ENCODE measurements at places on chromosomes 1 and 21.
A peak's percentile ranks its signal among the peaks of the same experiment; 100 is the strongest.

DNA sequence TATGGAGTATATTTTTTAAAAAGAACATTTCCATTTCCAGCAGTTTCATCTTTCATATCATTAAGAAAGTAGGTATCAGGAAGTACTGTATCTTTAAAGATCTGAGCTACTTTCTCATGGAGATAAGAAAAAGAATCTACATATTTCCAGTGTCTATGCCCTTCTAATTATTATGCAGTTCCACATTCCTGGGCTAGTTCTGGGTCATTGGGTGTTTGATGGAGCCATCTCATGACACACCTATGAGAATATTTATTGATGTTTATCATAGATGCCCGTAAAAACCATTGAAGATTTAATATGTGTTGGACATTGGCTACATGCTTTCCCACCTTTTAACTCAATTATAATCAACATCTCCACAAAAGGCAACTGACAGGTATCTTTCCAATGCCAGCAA is 21.0 kb downstream of the LCE4A start:
- no peaks in the 10 kb centered on the region for H3K27me3 ChIP-seq
- H3K4me1 ChIP-seq, result no peaks in the 10 kb centered on the region
- H3K27ac ChIP-seq, result no peak overlapping the region
- no peaks in the 10 kb centered on the region for H3K36me3 ChIP-seq
- no peak for DNase-seq
- H3K4me3 ChIP-seq, result no peak overlapping the region

- H3K4me3 ChIP-seq, result no peak overlapping the region
- DNase-seq, result no peak
- no peaks in the 10 kb centered on the region for H3K27me3 ChIP-seq
Observed at GRCh38 chr21:45177039-45177438, 102.7 kb downstream of the ADARB1 start.

DNA sequence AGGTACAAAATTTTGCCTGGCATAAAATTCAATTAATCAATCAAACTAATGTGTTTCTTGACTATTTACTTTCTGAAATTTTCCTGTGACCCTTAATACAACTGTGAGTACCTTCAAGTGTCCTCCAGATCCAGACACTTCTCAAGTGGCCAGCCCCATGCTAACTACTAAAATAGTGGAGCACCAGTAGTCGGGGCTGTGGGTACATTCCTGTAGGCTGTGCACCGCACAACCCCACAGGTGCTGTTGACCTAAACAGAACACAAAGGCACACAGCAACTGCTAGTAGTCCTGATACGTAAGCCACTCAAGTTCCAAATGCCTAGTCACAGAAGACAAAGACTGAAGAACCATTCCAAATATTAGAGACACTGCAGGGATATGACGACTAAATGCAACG is 36.6 kb downstream of the TMEM50B start:
- H3K36me3 ChIP-seq, result peaks cover 40% of the 10 kb centered on the region
- DNase-seq, result no peak
- no peak overlapping the region for H3K4me3 ChIP-seq
- H3K27ac ChIP-seq, result no peak overlapping the region
- H3K27me3 ChIP-seq, result no peaks in the 10 kb centered on the region

DNA sequence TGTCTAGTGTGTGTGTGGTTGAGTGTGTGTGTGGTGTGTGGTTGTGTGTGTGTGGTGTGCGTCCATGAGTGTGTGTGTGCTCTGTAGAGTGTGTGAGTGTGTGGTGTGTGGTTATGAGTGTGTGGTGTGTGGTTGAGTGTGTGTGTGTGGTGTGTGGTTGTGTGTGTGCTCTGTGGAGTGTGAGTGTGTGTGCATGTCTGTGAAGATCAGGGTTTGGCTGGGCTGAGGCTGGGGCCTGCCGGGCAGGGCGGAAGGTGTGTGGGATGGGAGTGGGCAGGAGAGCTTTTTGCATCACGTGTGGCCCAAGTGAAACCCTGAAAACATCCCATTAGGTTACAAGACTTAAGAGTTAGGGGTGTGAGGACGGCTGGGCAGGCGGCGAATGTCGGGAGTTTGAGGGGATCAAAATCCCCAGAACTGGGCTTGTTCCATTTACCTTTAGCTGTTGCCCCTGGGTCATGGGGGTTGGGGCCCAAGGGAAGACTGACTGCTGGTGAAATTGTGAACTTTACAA is 2.9 kb upstream of the FCMR start:
- no peak overlapping the region for H3K27ac ChIP-seq
- no peak for DNase-seq
- H3K4me1 ChIP-seq, result no peaks in the 10 kb centered on the region
- no peaks in the 10 kb centered on the region for H3K36me3 ChIP-seq

GRCh38 chr1:114388432-114389003 is 122.5 kb downstream of the TRIM33 start:
- H3K4me3 ChIP-seq, result no peak overlapping the region
- no peaks in the 10 kb centered on the region for H3K27me3 ChIP-seq
- H3K27ac ChIP-seq, result no peak overlapping the region

GRCh38 chr21:45523411-45524101 is 18.7 kb downstream of the SLC19A1 start:
- DNase-seq, result peak; percentile 63
- H3K4me3 ChIP-seq, result no peak overlapping the region
- no peak overlapping the region for H3K27ac ChIP-seq
- H3K36me3 ChIP-seq, result peaks cover 5% of the 10 kb centered on the region
- no peaks in the 10 kb centered on the region for H3K4me1 ChIP-seq

GRCh38 chr21:17570786-17571185 is 41.9 kb downstream of the BTG3 start:
- no peak overlapping the region for H3K27ac ChIP-seq
- no peaks in the 10 kb centered on the region for H3K4me1 ChIP-seq
- no peaks in the 10 kb centered on the region for H3K36me3 ChIP-seq
- DNase-seq, result no peak
- no peak overlapping the region for H3K4me3 ChIP-seq
- H3K27me3 ChIP-seq, result peaks cover 5% of the 10 kb centered on the region

GRCh38 chr1:30704765-30705509 is 18.4 kb downstream of the MATN1 start:
- DNase-seq, result peak; percentile 33
- no peaks in the 10 kb centered on the region for H3K4me1 ChIP-seq
- no peak overlapping the region for H3K27ac ChIP-seq

GRCh38 chr1:46477153-46477929 is 12.3 kb upstream of the DMBX1 start:
- H3K36me3 ChIP-seq, result no peaks in the 10 kb centered on the region
- H3K27me3 ChIP-seq, result no peaks in the 10 kb centered on the region
- no peak overlapping the region for H3K4me3 ChIP-seq
- H3K27ac ChIP-seq, result no peak overlapping the region
- H3K4me1 ChIP-seq, result no peaks in the 10 kb centered on the region

DNA sequence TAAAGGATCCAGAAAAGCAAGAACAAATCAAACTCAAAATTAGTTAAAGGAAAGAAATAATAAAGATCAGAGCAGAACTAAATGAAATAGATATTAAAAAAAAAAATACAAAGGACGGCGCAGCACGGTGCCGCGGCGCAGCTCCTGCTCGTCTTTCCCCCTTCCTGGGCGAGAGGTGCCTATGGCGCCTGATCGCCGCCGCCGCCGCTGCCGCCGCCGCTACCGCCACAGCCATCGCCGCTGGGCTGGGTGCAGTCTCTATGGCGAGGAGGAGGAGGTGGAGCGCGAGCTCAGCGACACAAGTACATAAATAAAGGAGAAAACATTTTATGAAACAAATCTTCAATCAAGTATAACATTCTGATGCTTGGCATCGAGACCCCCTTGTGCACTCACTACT is 77.6 kb upstream of the VANGL1 start:
- DNase-seq, result no peak
- no peak overlapping the region for H3K4me3 ChIP-seq
- no peaks in the 10 kb centered on the region for H3K4me1 ChIP-seq
- peaks cover 2% of the 10 kb centered on the region for H3K27me3 ChIP-seq
- H3K36me3 ChIP-seq, result no peaks in the 10 kb centered on the region

- H3K36me3 ChIP-seq, result no peaks in the 10 kb centered on the region
- no peak for DNase-seq
- H3K27ac ChIP-seq, result no peak overlapping the region
- peaks cover 36% of the 10 kb centered on the region for H3K4me1 ChIP-seq
Observed at GRCh38 chr1:100626397-100626796, 88.5 kb downstream of the GPR88 start.

DNA sequence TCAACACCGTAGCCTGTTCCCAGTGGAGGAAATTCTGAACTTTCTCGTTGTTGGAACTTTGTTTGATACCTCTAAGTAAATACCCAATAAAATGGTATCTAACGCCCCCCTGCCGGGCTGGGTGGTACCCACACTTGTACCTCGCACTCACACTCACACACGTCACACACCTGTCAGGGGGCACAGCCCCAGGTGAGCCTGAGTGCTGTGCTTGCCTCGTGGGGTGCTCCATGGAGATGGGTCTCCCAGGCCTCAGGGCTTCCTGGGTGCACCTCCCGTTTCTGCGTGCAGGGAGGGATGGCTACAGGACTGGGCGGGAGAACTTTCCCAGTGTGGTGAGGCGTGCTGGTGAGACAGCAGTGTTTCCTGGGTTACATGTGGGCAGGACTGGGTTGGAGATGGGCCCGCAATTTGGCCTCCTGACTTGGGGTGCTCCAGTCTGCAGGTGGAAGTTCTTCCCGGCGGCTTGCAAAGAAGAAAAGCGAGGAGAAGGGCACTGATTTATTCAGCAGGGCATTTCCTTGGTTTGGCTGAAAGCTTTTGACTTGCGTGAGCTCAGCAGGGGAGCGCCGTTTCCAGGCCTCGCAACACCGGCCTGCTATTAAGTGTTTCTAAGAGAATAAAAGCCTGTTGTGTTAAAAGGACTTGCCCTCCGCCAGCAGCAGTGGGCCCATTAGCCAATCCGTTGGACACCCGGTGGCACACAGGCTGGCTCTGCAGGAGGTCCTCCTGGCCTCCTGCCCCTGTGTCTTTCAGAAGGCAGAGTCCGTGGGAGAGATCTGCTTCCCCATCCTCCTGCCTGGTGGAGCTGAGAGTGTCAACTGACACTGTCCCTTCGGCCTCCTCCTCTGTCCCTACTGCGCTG is 79.7 kb downstream of the KIF26B start:
- H3K4me3 ChIP-seq, result no peak overlapping the region
- H3K27ac ChIP-seq, result no peak overlapping the region
- H3K27me3 ChIP-seq, result peaks cover under 1% of the 10 kb centered on the region
- H3K4me1 ChIP-seq, result no peaks in the 10 kb centered on the region

- H3K36me3 ChIP-seq, result peaks cover 98% of the 10 kb centered on the region
- no peaks in the 10 kb centered on the region for H3K27me3 ChIP-seq
- DNase-seq, result no peak
- peaks cover 21% of the 10 kb centered on the region for H3K4me1 ChIP-seq
- H3K27ac ChIP-seq, result no peak overlapping the region
Observed at GRCh38 chr1:154595621-154596020, 12.4 kb downstream of the ADAR start.

- H3K36me3 ChIP-seq, result no peaks in the 10 kb centered on the region
- no peak for DNase-seq
- H3K27ac ChIP-seq, result no peak overlapping the region
- no peak overlapping the region for H3K4me3 ChIP-seq
- no peaks in the 10 kb centered on the region for H3K27me3 ChIP-seq
- H3K4me1 ChIP-seq, result no peaks in the 10 kb centered on the region
Observed at GRCh38 chr1:47901001-47901575, 96.1 kb downstream of the TRABD2B start.

GRCh38 chr1:100724281-100724680 is 4.7 kb downstream of the VCAM1 start:
- H3K27me3 ChIP-seq, result no peaks in the 10 kb centered on the region
- H3K4me1 ChIP-seq, result peaks cover 15% of the 10 kb centered on the region
- H3K27ac ChIP-seq, result no peak overlapping the region
- H3K36me3 ChIP-seq, result no peaks in the 10 kb centered on the region
- DNase-seq, result no peak

DNA sequence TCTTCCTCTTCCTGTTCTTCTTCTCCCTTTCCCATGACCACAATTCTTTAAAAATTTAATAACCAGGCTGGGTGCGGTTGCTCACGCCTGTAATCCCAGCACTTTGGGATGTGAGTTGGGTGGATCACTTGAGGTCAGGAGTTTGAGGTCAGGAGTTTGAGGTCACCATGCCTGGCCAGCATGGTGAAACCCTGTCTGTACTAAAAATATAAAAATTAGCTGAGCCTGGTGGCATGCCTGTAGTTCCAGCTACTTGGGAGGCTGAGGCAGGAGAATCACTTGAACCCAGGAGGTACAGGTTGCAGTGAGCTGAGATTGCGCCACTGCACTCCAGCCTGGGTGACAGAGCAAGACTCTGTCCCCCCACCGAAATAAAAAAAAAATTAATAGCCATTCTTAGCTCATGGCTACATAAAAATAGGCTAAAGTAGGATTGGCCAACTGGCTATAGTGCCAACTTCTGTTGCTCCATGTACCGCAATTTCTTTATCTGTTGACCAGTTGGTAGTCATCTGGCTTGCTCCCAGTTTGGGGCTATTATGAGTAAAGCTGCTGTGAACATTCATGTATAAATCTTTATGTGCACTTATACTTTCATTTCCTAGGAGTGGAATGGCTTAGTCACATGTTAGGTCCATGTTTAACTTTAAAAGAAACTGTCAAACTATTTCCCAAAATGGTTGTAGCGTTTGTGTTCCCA is 136.3 kb downstream of the PEX14 start:
- no peaks in the 10 kb centered on the region for H3K27me3 ChIP-seq
- no peak for DNase-seq
- no peak overlapping the region for H3K27ac ChIP-seq
- H3K36me3 ChIP-seq, result no peaks in the 10 kb centered on the region
- no peaks in the 10 kb centered on the region for H3K4me1 ChIP-seq
- H3K4me3 ChIP-seq, result no peak overlapping the region

GRCh38 chr1:237681210-237681609 is 209.5 kb downstream of the ZP4 start:
- no peaks in the 10 kb centered on the region for H3K27me3 ChIP-seq
- no peak overlapping the region for H3K27ac ChIP-seq
- no peak overlapping the region for H3K4me3 ChIP-seq
- H3K36me3 ChIP-seq, result no peaks in the 10 kb centered on the region
- no peak for DNase-seq

DNA sequence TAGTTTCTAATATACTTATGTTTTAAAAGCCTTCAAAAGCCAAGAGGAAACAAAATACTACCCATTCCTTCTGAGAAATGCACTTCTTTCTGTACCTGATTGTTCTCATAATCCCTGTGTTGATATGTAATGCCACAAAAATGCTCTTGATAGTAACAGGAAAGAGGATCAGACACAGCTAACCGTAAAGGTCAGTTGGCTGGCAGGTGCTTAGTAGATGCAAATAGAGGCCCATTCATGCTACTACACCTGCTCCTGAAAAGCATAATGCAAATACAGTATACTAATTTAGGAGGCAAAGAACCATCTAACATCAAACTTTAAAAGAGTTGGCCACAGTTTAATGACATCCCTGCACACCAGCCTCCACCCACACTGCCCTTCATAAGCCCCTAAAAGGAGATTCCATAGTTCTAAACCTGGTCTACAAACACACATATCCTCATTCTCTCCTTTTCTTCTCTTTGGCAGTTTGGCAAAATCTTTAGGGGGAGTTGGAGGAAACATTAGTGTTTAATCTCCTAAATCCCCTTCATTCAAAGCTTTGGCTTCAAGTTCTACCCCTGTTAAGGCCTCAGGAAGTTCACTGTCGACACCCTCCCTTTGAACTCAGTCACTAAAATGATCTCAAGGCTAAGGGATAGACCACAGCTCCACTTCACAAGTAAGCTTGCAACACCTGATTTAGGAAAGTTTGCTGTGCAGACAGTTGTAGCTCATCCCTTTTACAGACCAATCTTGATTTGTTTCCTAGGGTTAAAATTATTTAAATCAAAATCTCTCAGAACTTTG is 2.9 kb upstream of the CD46 start:
- H3K36me3 ChIP-seq, result no peaks in the 10 kb centered on the region
- no peak for DNase-seq
- no peak overlapping the region for H3K27ac ChIP-seq
- H3K4me3 ChIP-seq, result no peak overlapping the region
